ENCODE measurements at places on chromosomes 13 and 19.

DNA sequence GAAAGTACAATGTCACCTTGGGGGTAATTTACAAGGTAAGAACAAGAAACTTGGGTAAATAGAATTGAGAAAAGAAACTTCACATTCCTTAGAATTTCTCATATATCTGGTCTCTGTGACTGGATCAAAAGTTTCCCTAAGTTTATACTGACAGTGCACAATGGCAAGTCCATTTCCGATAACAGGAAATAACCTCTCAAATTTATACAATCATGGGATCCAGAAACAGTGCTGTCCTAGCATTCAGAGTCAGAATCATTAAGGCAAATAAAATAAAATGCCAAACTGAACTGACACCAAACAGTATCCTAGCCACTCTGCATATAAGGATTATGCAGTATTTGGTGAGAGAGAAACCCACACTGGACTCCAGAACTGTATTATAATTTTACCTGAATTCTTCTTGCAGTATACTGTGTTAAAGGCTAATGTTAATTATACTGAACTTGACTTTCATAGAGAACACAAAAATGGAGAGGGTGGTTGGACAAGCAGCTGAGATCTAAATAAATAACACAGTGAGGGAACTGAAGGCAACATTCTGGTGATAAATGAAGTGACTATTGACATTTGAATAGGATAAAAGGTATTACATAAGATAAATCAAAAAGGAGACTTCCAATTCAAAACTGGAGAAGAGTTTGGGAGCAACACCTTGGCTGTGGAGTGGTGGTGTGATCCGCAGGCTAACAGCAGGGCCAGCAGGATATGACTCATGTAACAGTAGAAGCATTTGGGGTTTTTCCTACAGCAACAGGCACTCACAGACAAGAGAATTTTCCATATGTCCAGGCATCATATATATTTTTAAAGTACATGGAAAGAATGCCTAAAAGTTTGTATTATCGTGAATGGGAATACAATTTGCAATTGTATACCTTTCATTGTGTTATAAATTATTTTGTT lies 932.5 kb upstream of the MIR17HG start:
- no peak for DNase-seq

DNA sequence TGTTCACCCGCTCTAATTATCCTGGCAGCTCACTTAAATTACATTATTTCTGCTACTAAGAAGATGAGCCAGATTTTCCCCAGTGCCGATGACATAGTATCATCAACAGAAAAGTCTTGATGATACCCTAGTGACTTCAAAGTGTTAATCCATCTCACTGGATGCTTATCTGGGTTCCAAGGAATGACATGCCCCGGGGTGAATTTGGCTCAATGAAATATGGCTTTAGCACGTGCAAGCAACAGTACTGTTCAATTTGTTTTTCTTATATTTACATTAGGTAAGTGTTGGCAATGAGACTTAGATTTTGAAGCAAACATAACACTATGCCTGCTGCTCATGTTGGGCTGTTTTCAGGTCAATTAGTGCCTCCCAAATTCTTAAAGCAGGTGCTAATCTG lies 548.2 kb upstream of the SLITRK1 start:
- no peak for DNase-seq

GRCh38 chr13:38667526-38668109 lies 19.3 kb upstream of the FREM2 start:
- DNase-seq = no peak

- DNase-seq = no peak
Measured at GRCh38 chr13:43316281-43316680, 292.9 kb downstream of the DNAJC15 start.

DNA sequence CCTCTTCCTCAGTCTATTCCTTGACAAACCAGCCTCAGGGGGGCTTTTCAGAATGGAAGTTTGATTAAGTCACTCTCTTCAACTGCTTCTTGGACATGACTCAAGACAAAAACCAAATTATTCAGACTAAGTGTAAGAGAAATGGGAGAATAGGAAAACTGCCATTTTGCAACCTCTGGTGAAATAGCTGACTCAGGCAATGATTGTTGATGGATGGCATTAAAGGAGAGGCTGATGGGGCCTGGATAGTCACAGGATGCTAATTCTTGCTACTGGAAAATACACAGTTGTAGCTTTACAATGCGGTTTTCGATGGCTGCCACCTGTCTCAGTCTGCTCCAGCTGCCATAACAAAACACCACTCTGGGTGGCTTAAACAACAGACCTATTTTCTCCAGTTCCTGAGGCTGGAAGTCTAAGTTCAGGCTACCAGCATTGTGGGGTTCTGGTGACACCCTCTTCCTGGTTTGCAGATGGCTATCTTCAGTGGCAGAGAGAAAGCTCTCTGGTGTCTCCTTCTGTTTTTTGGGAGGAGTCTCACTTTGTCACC lies 6.1 kb downstream of the NOSIP start:
- no peak for DNase-seq

- no peak for DNase-seq
Measured at GRCh38 chr19:9711815-9712214, 36.9 kb upstream of the ZNF562 start.

- no peak for DNase-seq
Measured at GRCh38 chr13:40452741-40453334, 213.6 kb downstream of the FOXO1 start.

- peak; percentile 30 for DNase-seq
Measured at GRCh38 chr19:17052439-17052838, 22.8 kb downstream of the HAUS8 start.

DNA sequence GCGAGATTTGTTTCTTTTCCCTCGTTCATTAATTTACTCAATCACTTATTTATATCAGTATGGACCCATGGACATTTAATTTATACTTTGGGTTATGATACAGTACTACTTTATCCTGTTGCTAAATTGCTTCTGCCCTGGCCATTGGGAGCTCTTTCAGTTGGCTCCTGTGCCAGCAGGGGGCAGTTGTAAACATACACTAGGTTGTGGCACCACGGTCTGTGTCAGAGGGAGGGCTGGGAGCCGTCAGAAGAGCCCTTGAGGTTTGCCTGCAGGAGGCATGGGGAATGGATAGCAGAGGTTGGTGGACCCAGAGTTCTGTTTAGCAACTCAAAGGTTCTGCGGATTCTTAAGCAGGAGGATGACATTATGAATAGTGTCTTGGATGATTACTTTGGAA lies 94.3 kb downstream of the ERCC5 start:
- DNase-seq = no peak

GRCh38 chr19:45293682-45294081 lies 29.0 kb downstream of the CKM start:
- DNase-seq = no peak

DNA sequence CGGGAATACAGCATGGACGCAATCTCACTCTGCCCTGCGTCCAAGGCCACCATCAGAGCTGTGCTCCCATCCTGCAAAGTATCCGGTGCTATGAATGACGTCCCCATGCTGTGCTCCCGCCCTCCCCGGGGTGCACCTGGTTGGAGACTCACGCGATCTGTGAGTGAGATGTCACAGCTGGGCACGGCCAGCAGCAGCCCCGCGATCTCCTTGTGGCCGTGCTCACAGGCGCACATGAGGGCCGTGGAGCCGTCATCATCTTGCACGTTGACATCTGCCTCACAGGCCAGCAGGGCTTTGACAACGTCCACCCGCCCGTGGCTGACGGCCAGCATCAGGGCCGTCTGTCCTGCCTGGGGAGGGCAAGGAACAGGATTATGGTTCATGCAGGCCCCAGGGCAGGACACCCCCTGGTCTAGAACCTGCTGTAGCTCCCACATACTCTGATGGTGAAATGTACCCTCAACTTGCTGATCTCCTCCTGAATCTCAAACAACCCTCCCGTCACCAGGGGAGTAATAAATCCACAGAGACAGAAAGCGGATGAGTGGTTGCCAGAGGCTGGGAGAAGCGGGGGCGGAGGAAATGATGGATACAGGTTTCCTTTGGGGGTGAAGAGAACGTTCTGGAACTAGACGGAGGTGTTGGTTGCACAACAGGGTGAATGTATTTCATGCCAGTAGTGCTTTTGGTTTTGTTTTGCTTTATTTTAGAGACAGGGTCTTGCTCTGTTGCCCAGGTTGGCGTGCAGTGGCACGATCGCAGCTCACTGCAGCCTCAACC lies 14.5 kb upstream of the SPC24 start:
- no peak for DNase-seq

GRCh38 chr13:29005763-29006120 lies 185.6 kb downstream of the MTUS2 start:
- DNase-seq = no peak

- no peak for DNase-seq
Measured at GRCh38 chr19:4442819-4443146, 14.8 kb downstream of the UBXN6 start.

DNA sequence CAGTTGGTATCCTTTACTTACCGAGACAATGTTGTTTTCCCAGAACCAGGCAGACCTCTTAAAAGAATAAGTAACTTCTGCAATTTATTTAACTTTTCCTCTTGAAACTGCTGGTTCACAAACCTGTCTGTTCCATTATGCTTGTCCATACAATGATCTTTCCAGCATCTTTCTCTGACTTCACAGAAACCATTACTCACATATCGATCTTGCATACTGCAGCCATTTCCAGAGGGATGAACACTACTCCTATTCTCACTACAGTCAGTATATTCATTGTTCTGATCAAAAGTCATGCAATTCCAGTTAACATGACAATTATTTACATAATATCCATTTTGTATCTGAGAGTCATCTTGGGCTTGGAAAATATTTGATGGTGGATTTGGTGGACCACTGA lies 2.8 kb downstream of the N4BP2L2 start:
- DNase-seq = no peak

DNA sequence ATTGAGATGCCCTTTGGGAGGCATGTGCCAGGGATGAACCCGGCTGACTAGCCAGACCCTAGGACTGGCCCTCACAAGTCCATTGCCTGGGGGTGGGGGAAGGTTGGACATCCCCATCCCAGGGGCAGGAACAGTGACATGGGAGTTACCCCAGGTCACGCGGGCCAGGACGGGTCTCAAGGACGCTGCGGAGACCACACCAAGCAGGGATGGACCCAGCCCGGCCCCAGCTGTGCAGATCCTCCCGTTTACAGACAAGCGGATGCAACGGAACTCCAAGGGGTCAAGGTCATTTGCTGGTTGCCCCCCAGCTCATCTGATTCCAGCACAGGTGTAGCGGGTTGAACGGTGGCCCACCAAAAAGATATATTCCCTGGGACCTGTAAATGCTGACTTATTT lies 20.0 kb downstream of the F2RL3 start:
- DNase-seq = no peak

DNA sequence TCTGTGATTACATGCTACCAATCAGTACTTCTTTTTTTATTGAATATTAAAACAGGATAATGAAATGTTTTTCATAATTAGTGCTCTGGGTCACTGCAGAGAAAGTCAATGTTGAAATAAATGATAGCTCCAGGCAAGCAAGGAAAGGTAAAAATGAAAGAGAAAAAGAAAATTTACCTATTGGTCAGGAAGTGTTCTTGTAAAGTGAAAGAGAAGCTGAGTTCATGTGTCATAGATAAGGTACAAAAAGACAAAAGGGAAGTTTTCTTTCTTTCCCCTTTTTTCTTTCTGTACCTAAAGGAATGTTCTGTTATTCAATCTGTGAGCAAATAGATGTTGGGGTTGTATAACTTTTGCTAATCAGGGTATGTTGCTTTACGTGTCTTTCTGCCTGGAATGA lies 197.0 kb downstream of the PCDH9 start:
- no peak for DNase-seq

DNA sequence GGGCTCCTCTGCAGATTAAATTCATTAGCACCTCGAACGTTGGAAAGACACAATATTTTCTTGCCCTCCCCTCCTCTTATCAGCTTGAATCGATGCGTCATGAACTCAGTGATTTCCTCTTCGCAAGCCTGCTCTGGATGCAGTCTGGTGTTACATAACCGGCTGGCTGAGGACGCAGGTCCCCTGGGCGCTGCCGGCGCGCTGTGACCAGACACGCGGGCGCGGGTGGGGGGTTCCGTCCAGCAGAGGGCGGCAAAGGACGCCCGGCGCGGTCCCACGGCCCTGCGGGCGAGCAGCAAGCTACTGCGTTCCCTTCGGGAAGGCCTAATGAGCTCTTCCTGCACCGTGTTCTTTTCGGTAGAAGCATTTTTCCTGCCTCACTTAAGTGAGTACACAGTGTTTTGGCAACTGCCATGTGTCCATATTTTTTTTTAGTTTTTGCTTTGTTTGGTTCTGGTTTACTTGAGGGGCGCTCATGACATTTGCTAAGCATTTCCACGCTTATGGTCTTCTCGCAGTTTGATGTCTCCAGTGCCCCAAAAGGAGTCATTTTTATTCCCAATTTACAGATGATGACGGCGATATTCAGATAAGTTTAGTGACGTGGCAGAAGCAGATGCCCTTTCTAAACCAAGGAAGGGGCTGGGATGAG lies 112.2 kb upstream of the MBNL2 start:
- peak; percentile 47 for DNase-seq

- no peak for DNase-seq
Measured at GRCh38 chr19:33465371-33465770, 56.2 kb downstream of the PEPD start.

DNA sequence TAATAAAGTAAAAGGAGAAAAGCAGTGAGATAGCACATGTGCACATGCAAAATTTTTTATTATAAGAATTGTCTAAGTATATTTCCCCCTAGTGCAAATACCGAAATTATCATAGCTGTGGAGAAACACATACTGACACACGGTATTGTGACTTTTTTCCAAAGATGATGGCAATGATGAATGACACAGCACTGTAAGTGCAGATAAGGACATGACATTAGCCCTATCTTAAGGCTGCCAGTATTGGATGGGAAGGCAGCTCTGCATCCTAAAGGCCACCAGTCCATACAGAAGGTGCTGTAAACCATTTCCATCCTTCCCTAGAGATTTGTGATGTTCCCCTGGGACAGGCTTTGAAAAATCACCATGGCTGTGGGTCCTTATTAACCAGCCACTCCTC lies 11.5 kb upstream of the MICU2 start:
- DNase-seq = no peak

- DNase-seq = no peak
Measured at GRCh38 chr19:4379383-4380253, 20.7 kb downstream of the SH3GL1 start.

GRCh38 chr13:91308299-91308698 lies 39.2 kb upstream of the MIR17HG start:
- DNase-seq = no peak

- no peak for DNase-seq
Measured at GRCh38 chr19:16034180-16034579, 42.1 kb upstream of the TPM4 start.

GRCh38 chr19:49801966-49802661 lies 11.0 kb downstream of the FUZ start:
- no peak for DNase-seq

- no peak for DNase-seq
Measured at GRCh38 chr13:31072041-31072440, 89.7 kb downstream of the HSPH1 start.

GRCh38 chr19:30559446-30559845 lies 187.3 kb downstream of the ZNF536 start:
- no peak for DNase-seq

GRCh38 chr13:76016799-76017400 lies 380.8 kb downstream of the LMO7 start:
- DNase-seq = no peak
